ENCODE measurements at places on chromosomes 7 and 10. TPM values are rescaled to one million over a fixed set of nuclear protein-coding genes. Genes with fewer than 3 reads are reported as not detected.

Gene DKK1
- 4.5 TPM for total RNA-seq

Gene SRGN
- total RNA-seq, result 24.8 TPM

Gene SLC29A4
- total RNA-seq, result 16.1 TPM

DNA sequence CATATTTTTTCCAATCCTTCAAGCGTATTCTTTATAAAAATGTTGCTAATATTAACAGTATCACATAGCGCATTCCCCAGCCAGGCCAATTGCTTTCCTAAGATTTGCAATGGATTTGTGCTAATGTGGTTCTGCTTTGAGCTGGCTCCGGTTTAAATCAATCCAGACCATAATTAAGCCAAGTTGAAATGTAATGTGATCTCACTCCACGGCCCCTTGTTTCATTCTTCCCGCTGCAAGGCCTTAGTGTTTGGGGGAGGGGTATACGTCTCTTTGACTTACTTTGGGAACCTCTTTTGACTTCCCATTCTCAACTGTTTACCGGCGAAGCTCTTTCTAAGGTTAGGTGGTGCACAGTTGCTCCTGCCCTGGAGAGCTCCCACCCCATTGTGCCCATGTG, 86.4 kb downstream of the PRPF18 start:
- DNase-seq, result no peak

DNA sequence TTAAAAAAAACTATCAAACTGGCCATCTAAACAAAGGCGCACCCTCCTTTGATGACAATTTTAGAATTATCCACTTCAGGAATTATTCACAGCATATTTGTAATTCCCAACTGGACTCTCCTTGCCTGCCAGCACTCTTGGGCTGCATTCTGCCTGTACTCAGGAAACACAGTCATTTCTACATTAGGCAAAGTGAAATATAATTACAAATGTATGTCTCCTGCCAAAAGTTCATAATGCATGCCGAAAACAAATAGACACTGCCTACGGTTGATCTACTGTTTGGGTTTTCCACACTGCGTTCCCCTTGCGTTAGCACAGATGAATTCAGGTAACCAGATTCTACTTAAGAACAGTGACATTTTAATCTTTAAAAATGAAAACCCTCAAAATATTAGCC, 1.9 kb downstream of the HGF start:
- no peak for DNase-seq

DNA sequence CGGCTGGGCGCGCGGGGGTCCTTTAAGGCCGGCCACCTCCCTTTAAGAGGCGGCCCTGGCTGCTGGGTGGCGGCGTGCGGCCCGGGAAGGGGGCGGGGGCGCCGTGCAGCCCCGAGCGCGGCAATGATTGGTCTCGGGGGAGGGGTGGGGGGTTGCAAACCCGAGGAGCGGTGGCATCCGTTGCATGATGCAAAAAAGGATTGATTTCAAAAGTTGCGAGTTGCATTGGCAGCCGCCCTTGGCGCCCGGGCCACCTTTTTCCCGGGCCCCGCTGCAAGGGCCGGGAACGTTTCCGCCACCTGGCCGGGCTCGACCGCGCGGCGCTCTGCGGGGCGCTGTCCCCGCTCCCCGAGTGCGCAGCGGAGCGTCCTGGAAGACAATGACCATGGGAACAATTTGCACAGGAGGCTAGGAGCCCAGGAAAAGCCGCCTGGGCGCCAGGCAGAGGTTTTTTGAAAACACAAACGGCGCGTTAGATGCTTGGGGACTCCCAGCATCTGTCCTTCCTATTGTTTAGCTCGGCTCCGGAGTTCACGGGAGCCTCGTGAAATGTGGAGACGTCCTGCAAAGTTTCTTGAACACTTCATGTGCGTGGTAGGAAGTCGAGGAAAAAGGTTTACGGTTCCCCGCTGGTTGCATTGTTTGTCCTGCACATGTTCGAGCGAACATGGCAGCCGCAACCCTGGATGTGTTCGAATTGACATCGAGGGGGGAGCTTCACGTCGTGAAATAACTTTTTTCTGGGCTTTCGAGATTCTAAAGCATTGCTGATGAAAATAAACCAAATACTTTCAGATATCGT, at the start of gene SEPHS1:
TSS of gene SEPHS1 (minus strand) at position 78 of the 802 bp plus-strand sequence. CDS start 3,343 bp downstream, outside the sequence.
- DNase-seq, result peak; percentile 50

- no peak for DNase-seq
Measured at GRCh38 chr10:86992456-86992855, 24.2 kb downstream of the ADIRF start.

GRCh38 chr7:10707519-10707918, 266.2 kb upstream of the PHF14 start:
- no peak for DNase-seq

DNA sequence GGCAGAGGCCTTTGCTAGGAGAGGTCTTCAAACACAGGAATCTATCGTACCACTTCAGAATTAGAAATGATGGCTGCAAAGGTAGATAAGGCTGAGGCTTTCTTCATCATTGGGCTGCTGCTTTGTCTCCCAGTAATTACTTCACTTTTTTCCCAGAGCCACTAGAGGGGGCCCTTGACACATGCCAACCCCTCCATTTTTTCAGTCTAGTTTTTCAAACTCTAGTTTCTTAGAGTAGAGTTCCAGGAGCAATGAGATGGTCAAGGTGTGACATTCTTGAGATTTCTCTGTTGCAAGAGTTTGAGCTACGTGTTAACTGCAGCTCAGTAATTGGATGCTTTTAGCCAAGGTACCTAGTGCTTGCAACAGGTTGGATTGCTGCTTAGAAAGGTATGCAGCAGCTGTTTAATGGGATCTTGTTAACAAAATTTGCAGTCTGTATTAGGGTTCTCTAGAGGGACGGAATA, 33.8 kb upstream of the RBM20 start:
- no peak for DNase-seq

DNA sequence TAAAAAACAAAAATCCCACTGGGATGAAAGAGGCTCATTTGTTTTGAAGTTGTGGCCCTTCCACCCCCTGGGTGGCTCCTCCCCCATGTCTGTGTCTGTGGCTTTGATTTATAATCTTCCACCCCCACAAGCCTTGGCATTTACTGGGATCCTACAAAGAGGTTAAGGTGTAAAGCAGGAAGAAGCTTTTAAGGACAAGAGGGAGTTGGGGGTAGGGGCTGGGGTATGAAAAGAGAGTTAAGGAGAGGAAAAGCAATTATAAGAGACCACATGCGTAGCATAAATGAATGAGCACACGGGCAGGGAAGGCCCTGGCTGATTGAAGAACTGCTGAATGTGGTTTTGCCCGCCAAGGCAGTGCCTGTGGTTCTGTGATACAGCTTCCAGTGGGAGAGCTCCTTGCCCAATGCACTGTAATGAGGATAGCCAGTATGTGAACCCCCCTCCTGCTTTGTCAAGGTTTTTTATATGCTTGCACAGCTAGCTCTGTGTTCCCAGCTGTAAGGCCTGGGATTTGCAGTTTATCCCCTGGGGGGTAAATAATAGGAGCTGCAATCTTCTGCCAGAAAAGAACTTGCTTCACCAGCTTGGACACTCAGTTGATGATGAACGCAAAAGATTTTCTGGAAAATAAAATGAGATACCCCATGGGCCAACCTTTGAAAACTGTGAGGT, 34.7 kb upstream of the KMT2E start:
- DNase-seq, result no peak

DNA sequence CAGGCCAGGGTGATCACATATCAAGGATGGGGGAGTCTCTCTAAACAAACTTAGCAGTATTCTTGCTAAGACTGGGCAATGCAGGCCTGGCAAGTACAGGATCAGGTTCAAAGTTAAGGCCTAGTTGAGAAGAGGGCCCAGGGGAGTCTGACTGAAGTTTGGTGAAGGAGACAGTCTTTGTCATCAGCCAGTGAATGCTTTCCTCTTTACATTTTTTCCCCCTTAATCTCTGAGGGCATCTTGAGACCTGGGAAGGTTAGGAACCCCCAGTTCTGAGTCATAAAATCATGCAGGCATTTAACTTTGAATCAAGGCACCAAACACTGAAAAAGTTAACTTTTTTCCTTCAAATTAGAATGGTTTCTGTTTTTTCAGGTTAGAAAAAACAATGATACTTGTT, 311.5 kb downstream of the REEP3 start:
- DNase-seq, result no peak

DNA sequence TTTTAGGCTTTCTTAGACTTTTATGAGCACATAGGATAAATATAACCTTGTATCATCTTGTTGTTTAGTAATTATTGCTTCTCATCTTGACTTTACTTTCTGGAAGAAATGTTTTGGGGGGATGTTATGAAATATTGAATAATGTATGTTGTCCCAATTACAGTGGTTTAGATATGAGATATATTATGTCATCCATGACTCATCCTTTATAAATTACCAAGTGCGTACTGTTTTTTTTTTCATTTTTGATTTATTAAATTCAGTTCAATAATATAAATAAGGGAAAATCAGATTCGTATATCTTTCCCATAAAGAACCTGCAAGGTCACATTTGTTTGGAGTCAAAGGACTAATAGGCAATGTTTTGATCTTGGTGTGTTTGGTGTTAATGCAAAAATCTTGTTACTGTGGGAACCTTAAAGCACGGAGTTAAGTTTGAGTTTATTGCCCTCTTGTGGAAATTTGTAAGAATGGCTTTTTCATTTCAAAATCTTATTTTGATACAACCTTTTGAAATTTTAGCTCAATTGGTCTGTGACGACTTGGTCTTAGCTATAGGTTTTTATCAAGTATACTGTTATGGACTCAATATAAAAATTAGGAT, 108.6 kb downstream of the SRI start:
- DNase-seq, result no peak

- DNase-seq, result no peak
Measured at GRCh38 chr7:80699045-80699638, 60.7 kb downstream of the CD36 start.
